NCI-H1417 (cell line): ENCODE measurements at places on chromosomes 4 and X.

- no peak for DNase-seq
These were observed 569.4 kb downstream of the GABRG1 start for GRCh38 chr4:45554423-45554822.

DNA sequence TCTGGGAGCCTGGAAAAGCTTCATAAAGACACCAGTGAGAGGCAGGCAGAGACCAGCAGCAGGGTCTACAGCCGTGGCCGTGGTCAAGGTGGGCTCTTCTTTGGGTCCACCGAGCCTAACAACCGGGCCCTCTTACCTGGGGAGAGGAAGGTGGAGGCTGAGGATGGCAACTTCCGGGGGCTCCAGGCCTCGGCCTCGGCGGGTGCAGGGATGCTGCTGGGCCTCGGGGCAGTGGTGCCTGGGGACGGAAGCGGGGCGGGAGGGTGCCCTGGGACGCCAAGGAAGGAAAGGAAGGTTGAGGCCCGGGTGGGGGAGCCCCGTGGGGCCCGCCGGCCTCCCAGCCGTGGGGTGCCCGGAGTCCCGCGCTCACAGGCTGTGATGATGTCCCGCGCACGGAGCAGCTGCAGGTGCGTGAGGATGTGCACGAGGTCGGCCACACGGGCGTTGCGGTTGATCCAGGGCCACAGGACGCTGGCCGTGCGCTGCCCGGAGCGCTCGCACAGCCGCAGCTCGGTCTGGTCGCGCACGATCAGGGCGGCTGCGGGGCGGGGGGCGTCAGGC, 561 bp downstream of the IRAK1 start:
- DNase-seq, result peak; percentile 48

- DNase-seq, result no peak
These were observed 23.3 kb upstream of the PSAPL1 start for GRCh38 chr4:7458066-7458425.

- DNase-seq, result no peak
These were observed 524.9 kb downstream of the CENPC start for GRCh38 chr4:67020438-67020797.

- DNase-seq, result no peak
These were observed 70.6 kb downstream of the PKD2 start for GRCh38 chr4:88077911-88078524.

DNA sequence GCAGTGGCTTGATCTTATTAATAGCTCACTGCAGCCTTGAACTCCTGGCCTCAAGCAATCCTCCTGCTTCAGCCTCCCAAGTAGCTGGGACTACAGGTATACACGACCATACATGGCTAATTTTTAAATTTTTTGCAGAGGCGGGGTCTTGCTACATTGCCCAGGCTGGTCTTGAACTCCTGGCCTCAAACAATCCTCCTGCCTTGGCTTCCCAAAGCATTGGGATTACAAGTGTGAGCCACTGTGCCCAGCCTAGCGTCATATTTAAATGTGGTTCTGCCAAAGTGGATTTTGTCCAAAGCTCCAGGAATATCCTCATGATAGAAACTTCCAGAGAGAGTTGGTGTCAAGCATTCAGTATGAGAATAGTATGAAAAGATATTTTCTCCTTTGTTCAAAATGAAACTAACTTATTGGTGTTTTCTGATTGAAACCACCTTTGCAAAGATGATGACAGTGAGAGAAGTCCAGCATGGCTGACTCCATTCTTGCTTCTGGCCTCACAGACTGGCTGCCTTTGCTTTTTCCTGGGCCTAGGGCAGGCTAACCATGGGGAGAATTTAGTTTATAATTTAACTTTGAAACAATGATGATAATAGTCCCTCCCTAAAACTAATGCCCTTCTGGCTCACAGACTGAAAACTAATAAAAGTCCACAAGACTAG, 129.0 kb downstream of the C4orf51 start:
- DNase-seq, result no peak

DNA sequence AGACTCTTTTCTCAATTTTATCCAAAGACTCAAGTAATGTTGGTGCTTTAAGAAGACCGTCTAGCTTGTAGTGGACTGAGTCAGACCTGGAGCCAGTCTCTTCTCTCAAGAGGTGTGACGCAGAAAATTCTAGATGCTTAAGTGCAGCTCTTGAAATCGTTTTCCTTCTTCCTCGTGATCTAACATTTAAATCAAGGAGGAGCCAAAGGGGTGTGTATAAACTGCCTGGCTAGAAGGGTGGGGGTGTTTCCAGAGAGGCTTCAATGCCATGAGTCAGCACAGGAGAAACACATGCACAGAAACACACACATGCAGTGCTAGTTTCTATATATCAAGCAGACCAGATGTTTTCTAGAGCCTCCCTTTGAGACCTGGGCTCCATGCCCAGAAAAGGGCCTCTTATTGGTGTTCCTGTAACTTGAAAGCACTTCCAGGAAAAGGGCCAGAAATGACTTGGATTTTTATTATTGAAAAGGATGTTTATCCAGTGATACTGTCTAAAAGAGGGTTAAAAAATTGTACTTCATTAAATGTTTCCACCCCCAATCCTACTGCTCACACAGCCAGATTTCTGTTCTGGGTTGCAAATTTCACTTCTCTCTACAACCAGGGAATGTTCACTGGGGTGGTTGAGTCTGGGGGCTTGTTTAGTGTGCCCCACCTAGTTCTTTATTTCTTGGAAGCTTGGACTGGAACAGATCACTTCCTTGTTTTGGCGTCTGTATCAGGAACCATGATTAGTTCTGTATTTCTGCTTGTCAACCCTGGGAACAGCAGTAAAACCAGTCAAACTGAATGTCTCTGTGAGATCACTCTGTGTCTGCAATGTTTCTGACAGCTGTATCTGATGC, at the start of gene CLIC2:
Gene CLIC2 (minus strand): TSS at position 129 of the 851 bp plus-strand sequence. CDS start 187 bp downstream, outside the sequence.
- DNase-seq, result no peak

- DNase-seq, result no peak
These were observed 146.4 kb upstream of the EOLA2 start for GRCh38 chrX:150084496-150085229.

DNA sequence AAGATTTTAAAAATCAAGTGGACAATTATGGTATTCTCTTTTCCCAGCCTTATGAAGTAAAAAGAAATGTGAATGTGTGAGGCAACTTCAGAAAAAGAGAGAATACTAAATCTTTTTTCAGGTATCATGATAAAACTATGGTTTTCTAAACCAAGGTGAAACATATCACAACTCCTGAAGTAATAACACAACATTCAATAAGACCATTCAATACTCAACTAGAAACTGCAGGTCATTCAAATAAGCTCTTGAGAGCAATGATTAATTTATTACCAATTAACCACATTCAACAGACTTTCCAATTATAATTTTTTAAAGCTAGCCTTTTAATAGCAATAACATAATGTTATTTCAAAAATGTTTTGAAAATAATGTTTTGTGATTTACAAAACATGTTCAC, 35.8 kb downstream of the SLC10A7 start:
- DNase-seq, result no peak

- DNase-seq, result peak; percentile 25
These were observed 422.2 kb downstream of the GABRG1 start for GRCh38 chr4:45701621-45702020.

- DNase-seq, result peak; percentile 37
These were observed 207.5 kb downstream of the CHRDL1 start for GRCh38 chrX:110588164-110588563.

DNA sequence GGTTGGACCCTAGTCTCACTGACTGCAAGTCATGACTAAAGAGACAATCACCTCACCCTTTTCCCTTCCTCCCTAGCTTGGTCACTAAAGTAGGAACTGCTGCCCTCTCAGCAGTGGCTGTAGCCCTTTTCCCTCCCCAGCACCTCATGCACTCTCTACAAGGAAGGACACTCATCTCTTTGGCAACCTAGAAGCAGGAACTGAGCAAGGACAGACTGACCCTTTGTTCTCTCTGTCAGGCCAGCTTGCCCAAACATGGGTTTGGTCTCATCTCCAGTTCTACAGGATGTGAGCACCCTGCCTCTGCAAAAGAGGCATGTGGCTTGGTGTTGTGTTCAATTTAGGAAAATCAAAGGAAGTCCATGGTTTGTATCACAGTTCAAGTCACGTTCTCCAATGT, 15.8 kb downstream of the LEF1 start:
- no peak for DNase-seq

DNA sequence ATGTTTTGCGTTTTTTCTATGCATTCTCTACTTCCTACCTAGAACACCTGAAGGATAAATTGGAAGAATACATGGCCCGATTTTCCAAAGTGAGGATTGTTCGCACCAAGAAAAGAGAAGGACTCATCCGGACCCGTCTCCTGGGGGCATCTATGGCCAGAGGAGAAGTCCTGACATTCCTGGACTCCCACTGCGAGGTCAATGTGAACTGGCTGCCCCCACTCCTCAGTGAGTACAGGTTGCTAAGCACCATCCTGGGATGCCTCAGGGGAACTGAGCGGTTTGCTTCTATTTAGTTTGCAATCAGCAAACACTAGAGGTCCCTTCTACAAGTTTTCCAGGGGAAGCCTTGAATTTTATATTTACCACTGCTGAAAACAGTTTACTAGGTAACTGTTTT, 359.3 kb upstream of the GALNT7 start:
- DNase-seq, result no peak

DNA sequence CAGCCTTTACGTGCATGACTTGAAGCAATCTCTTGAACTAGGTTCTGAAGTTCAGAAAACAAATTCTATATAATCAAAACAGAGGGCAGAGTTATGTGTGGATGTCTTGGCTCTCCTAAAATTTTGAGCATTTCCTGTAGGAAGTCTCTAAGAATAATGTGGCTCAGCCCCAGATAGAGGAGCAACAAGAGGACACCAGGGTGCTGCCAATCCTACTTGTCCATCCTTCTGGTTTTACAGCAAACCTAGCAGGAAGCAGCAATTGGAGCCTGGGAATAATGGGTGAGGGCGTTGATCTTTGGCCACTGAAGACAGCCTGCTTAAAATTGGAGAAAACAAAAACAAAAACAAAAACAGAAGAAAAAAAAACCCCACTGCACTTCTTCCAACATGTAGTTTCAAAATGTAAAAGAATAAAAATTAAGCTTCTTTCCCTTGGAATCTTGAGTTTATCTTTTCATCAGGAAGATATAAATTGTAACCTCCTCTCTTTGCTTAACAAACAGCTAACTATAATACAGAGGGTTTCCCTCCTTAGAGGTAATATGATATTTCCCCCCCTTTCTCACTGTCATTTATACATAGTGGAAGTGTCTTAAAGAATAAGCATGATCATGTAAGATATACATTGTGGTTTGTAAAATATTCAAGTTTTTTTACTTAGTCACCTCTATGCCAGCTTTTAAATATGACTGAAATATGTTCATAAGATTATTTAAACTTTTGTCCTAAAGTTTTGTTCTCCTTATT, 130.6 kb downstream of the FBXO8 start:
- DNase-seq, result no peak

GRCh38 chrX:29948653-29949052, 266.7 kb upstream of the MAGEB2 start:
- peak; percentile 24 for DNase-seq

DNA sequence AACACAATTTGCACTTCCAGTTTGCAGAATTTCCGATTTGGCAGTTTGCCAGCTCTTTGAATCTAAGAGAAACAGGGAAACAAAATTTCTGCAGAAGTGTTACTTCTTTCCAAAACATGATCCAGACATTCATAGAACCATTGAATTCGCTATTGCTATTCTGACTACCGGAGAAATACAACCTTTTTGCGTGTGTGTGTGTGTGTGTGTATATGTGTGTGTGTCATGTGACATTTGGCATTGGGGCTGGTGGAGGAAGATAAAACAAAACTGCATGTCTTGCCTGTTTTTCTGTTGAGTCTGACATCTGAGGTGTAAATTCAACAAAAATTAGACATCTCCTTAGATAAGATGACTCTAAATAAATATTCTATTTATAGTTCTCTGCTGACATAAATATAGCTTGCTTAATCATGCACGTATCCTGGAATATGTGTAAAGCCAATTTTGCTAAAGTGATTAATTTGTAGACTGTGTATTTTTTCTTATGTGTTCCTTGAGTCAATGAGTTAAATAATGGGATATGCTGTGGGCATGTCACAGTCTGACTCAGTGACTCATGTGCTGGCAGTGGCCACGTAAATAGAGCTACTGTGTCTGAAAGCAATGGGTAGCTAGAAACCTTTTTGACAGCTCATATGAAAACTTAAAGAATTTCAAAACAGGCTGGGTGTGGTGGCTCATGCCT, 98.9 kb downstream of the HPGD start:
- DNase-seq, result peak; percentile 2

GRCh38 chr4:156977435-156978160, 6.0 kb upstream of the PDGFC start:
- DNase-seq, result no peak

- DNase-seq, result no peak
These were observed 3.3 kb downstream of the HTT start for GRCh38 chr4:3077796-3078195.

GRCh38 chrX:67328476-67328875, 215.3 kb upstream of the AR start:
- DNase-seq, result no peak

DNA sequence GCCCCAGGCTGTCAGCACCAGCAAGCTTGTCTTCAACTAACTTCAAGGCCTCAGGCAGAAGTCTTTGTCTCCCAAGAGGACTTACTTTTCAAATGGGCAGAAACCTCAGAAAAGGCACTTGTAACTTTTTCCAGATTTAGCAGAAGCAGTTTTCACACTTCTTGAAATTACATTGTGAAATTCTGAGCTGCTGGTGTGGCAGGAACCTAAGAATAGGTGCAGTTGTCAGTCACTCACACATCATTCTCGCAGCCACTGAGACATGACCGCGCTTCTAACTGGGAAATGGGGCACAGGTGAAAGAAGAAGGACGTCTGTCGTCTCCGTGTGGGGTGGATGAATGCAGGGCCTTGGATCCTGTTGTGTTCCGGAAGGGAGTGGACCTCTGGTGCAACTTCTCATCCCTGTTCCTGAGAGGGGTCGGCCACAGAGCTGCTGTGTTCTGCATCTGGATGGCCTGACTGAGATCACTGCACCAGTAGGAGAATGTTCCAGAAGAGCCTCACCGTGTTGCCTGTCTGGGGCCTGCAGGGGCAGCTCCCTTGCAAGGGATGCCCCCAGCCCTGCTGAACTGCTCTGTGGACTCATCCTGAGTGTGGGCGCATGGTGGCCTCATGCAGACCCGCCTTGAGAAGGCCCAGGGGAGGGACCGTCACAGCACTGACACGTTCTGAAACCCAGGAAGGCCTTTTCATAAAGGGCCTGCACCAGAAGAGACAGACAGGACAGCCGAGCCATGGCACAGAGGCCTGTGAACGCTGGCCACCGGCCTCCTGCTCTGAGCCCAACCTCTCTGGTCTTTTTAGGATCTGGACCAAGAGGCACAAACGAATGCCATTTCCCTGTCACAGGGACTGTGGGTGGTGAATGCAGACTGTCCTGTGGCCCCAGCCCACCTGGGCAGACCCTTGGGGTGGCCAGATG, 18.7 kb downstream of the NAT8L start:
- no peak for DNase-seq
